ENCODE measurements at places on chromosomes 5 and 9.

DNA sequence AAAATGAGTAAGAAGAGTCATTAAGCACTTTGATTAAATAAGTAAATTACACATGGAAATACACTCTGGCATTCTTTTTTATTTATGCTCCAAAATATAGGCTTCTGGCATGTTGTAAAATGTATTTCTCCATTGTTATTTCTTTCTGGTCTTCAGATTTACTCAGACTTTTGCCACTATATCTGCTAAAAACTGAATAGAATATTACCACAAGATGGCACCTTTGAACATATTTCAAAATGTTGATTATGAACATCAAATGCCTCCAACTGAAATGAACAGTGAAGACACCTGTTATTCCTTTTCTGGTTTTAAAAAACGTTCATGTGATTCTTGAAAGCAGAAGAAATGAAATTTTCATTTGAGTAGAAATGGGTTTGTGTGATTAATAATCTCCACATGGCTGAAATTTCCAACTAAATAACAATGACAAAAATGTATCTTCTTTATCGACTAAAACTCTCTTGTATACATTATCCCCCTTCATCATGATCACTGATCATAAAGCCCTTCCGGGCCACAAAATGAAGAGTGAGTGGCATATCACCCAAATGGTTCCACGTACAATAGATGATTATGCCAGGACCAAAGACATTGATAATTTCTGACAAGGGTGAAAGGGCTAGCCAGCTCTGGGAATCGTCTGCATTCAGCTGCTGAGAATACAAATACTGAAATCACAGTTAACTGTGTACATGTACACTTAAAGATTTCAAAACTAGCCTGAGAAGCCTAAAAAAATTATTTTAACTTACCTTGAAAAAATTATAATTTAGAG, 23.8 kb downstream of the TYRP1 start:
- DNase-seq, result no peak

GRCh38 chr9:2126331-2126803, 111.2 kb downstream of the SMARCA2 start:
- DNase-seq, result no peak

DNA sequence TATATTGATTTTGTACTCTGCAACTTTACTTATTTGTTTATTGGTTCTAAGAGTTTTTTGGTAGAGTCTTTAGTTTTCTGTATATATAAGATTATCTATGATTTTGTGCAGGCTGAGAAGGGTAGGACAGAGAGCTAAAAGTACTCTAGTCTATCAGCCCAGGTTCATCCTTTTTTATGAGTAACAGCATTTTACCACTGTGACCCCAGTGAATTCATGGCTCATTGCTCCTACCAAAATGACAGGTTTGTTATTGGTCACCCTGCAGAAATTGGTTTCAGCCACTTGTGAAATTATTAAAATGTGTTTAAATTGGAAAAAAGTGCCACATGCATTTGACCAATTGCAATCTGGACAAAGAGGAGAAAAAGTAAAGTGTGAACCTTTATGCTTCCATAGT, 421.4 kb upstream of the DAB2 start:
- no peak for DNase-seq

DNA sequence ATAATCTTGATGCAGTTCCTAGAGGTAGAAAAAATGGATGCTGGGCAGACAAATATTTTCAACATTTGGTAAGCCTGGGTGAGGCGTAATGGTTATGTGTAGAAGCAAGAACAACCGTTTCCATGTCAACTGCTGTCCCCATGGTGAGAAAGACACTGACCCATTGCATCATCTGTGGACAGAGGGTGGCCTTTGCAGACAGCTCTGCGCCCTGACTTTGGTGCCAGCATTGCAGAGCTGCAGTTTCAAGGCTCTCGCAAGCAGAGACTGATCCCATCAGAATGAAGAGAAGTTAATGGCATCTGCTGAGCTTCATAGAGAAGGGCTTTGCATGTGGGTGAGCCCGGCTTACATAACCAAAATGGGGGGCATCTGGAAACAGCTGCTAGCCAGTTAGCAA, 179.0 kb upstream of the ADRA1B start:
- DNase-seq, result no peak

DNA sequence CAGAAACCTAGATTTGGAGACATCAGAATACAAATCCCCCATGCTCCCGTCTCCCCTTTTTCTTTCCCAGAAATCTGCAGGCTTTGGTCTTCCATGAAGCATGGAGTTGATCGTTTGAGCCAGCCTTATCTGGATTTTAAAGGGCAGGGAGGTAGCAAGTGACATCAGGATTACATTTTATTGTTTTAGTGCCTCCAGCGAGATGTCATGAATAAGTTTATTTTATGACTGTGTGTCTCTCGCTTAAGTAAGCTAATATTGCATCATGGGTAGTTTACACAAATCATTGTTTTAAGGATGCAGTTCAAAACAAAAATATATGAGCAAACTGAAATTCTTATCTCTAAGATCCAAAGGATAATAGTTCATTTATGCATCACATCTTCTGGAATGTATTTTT, 50.7 kb upstream of the TNFSF8 start:
- no peak for DNase-seq

Data from right renal cortex interstitium (tissue), 3 donors.